Germinal center (tissue), 1 donor: ENCODE measurements at places on chromosomes 11 and 22.

DNA sequence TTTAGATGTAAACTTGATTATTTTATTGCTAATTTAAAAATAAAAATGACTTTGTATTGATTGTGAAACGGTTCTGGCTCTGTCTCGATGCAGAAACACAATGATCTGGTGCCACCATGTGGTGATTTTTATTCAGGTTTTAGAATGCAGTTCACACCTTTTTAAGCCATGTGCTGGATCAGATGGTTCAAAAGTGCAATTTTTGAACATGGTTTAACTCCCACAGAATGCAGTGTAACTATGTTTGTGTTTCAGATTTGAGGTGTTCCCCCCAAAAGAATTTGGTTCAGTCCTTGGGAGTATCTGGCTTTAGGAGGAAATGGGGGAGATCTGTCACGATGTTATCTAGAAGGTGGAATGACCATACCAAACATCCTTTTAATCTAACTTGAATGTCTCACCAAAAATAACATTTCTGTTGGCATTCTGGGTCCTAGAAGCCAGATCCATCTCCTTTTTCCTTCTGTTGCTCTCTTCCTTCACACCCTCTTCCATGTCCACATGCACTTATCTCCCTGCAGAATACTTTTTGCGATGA lies 7.9 kb downstream of the MRPL16 start:
- peak; percentile 36 for DNase-seq

- no peak for DNase-seq
These were observed 103.2 kb downstream of the C11orf65 start for GRCh38 chr11:108364159-108364558.

GRCh38 chr22:48619721-48620120 lies 1208.0 kb downstream of the BRD1 start:
- DNase-seq, result no peak

- DNase-seq, result no peak
These were observed 199.9 kb downstream of the DSCAML1 start for GRCh38 chr11:117597071-117597470.

DNA sequence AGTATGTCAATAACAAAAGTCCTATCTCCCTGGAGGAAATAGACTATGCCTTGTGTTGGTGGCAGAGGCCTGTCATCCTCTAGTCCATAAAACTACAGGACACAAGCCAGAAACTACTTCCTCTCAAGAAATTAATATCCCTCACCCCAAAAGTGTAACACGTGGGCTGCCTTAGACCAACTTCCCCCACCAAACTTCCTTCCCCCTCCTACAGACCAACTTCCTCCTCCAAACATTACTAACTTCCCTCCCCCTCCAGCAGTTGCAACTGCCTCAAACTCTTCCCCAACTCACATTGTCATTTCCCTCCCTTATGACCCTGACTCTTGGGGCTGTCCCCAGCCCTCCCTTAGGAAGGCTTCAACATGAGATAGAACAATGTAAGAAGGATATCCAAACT lies 6.3 kb downstream of the OR52K2 start:
- no peak for DNase-seq

- DNase-seq, result no peak
These were observed 21.4 kb upstream of the EHF start for GRCh38 chr11:34599406-34599945.

- no peak for DNase-seq
These were observed 58.9 kb downstream of the LINC01488 start for GRCh38 chr11:69540118-69541000.

GRCh38 chr11:98053851-98054250 lies 966.9 kb upstream of the CNTN5 start:
- no peak for DNase-seq

DNA sequence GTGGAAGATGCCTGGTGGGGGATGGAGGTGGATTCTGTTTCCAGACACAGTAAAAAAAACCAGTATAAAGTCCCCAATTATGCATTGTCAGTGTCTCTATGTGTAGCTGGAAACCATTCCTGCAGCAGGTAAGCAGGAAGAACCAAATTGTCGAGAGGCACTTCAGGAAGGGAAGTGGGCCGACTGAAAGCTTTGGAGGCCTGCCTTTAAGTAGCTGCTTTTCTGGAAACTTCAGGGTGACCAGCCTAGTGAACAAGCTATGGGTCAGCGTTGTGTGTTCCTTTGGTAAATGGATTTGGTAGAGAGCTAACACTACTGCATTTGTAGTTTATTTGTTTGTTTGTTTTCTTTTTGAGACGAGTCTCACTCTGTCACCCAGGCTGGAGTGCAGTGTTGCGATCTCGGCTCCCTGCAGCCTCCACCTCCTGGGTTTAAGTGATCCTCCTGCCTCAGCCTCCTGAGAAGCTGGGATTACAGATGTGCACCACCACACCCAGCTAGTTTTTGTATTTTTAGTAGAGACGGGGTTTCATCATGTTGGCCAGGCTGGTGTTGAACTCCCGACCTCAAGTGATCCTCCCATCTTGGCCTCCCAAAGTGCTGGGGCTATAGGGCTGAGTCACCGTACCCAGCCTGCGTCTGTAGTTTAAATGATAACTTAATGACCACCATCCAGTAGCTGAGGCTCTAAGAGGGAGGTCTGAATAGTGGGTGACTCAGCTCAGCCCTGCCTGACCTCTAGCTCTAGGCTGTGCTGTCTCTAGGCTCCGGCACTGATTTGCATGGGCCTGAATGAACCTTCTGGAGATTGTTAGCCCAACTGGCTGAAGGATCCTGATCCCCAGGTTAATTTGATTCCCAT lies 12.8 kb downstream of the PTPRJ start:
- no peak for DNase-seq

GRCh38 chr11:104467404-104467803 lies 303.5 kb upstream of the PDGFD start:
- no peak for DNase-seq

GRCh38 chr11:85118151-85118550 lies 509.0 kb downstream of the DLG2 start:
- no peak for DNase-seq

- no peak for DNase-seq
These were observed 10.5 kb upstream of the NFAM1 start for GRCh38 chr22:42442748-42443147.

- DNase-seq, result peak; percentile 69
These were observed 10.2 kb downstream of the SERPIND1 start for GRCh38 chr22:20783844-20784723.

DNA sequence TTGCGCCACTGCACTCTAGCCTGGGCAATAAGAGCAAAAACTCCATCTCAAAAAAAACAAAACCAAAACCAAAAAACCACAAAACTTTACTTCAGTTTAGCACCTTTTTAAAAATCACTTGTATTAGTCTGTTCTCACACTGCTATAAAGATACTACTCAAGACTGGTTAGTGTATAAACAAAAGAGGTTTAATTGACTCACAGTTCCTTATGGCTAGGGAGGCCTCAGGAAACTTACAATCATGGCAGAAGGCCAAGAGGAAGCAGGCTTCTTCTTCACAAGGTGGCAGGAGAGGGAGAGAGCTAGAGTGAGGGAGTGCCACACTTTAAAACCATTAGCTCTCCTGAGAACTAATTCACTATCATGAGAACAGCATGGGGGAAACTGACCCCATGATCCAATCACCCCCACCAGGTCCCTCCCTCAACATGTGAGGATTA lies 261.3 kb downstream of the TMEM135 start:
- DNase-seq, result no peak

- no peak for DNase-seq
These were observed 150.2 kb downstream of the TMEM135 start for GRCh38 chr11:87187930-87188329.

GRCh38 chr22:47276450-47276820 lies 514.0 kb downstream of the TBC1D22A start:
- DNase-seq, result no peak

- DNase-seq, result no peak
These were observed 10.4 kb upstream of the AHNAK start for GRCh38 chr11:62556875-62557631.

GRCh38 chr11:79390477-79390876 lies 50.4 kb downstream of the TENM4 start:
- no peak for DNase-seq

DNA sequence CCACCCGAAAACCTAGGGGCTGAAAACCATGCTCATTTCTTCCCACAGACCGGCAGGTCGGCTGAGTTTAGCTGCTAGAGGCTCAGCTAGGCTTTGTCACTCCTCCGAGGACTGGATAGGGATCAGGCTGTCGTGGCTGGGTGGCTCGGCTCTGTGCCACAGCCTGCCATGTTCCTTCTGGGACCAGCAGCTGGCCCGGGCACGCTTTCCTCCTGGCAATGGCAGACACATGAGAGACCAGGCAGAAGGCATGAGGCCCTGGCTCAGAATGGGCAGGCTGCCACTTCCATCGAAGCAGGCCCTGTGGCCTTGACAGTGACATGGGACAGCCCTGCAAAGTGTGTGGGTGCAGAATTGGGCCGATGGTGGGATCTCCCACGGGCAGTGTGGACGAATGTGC lies 20.9 kb downstream of the PARVG start:
- no peak for DNase-seq

- DNase-seq, result no peak
These were observed 19.1 kb downstream of the RPUSD4 start for GRCh38 chr11:126192361-126192760.

- no peak for DNase-seq
These were observed 569 bp downstream of the POLA2 start for GRCh38 chr11:65262381-65262680.

DNA sequence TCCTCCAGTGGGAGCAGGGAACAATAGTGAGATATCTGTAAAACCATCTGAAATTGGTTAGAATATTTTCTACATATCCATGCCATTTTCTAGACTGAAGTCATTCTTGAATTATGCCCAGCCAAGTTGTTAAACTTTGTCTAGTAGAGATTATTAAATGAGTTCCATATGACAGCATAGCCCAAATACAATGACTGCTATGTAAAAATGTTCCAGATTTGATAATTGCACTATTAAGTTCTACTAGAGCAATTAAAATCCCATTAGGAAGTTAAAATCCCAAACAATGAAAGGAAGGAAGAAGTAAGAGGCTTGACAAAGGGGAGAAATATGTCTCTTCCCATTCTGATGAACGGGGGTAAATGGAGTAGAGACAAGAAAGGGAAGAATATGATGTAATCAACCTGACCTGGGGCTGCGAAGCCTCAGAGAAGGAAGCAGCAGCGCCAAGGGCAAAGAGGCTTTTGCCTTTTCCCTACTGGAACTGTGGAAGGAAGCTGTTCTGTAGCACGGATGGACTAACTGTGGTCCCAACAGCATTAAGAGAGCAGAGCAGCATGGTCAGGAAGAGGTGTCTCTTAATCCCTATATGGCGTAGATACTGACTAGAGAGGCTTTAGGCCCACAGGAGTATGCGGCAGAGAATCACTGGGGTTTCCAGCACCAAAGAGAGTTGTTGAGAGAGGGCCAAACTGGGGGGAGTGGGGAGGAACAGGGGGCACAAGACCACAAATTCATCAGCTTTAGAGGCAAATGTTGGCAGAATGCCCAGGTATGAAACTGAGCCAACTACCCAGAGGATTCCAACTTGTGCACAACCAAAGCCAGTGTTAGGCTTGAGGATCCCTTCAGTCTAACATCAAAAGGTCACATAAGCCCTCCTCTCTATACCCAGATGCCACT lies 26.7 kb downstream of the RRP8 start:
- no peak for DNase-seq

DNA sequence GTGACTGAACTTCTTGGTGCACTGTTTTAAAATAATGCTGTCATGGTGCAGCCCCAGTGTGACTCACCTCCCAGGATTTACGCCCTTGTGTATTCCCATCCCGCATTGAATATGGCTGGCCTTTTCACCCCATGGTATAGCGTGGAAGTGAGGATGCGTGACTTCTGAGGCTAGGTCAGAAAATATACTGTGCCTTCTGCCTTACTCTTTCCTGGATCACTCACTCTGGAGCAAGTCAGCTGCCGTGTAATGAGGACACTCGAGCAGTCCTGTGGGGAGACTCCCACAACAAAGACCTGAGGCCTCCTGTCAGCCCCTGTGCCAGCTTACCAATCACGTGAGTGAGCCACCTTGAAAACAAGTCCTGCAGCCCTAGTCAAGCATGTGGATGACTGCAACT lies 471.9 kb upstream of the KIRREL3 start:
- no peak for DNase-seq

GRCh38 chr11:5603326-5603725 lies 6.9 kb downstream of the TRIM6 start:
- no peak for DNase-seq

GRCh38 chr22:43447380-43447779 lies 35.6 kb downstream of the MPPED1 start:
- DNase-seq, result no peak

DNA sequence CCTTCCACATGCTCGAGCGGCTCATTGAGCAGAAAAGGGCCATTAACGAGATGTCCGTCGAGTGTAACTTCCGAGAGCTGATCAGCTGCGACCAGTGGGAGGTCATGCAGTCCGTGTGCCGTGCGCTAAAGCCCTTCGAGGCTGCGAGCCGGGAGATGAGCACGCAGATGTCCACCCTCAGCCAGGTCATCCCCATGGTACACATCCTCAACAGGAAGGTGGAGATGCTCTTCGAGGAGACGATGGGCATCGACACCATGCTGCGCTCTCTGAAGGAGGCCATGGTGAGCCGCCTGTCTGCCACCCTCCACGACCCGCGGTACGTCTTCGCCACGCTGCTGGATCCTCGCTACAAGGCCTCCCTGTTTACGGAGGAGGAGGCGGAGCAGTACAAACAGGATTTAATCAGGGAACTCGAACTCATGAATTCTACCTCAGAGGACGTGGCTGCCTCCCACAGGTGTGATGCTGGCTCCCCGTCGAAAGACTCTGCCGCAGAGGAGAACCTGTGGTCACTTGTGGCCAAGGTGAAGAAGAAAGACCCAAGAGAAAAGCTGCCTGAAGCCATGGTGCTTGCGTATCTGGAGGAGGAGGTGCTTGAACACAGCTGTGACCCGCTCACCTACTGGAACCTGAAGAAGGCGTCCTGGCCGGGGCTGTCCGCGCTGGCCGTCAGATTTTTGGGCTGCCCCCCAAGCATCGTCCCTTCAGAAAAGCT lies 31.7 kb downstream of the ALG12 start:
- no peak for DNase-seq

GRCh38 chr11:85695546-85695945 lies 9.6 kb upstream of the CCDC89 start:
- DNase-seq, result no peak

DNA sequence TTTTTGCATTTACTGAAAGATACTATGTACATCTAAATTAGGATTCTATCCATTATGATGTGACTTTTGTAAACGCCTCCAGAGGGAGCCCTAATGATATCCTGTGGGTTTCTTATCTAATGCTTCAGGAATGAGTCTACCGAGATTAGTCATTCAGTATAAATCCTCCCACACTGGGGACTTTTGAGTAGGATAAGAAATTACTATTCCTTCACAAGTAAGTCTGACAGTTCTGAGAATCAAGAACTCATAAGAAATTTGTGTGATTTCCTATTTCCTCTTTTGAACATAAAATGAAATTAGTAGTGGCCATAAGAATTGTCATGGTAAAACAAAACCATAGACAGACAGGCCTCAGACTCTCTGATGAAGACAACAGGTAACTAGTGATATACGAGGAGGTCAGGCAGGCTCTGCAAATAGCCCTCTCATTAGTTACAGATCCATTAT lies 10.0 kb upstream of the OR5M1 start:
- DNase-seq, result no peak

DNA sequence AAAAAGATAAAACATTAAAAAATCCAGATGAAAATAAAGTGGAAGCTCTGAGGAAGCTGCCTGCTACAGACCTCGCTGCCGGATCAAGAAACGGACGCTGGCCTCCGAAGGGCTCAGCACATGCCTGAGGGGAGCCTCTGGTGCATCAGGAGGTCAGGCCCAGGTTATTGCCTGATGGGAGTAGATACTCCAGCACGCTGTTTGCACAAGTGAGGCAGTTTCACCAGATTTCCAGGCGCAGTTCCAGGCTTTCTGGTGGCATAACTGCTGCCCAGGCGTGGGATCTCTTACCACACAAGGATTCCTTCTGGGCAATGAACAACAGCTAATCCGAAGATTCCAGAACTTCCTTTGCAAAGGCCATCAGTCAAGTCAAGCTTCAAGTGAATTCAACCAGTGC lies 154.2 kb downstream of the MPPED1 start:
- no peak for DNase-seq
